ENCODE measurements at places on chromosomes 12 and 14.

DNA sequence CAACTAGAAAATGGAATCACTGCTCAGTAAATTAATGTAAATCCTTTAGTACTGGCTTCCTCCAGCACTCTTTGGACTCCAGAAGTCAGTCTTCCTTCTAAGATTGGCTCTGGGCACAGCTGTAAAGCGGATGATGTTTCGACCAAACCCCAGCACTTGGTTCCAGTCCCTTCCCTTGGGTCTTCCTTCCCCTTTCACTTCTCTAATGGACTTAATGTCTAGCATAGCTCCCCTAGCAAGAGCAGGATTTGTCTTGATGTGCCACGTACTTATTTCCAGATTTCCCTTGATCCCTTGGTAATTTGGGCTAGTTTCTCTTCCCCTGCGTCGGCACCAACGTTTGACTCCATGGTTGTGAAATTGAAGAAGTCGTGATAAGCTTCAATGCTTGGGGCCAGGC is 28.3 kb downstream of the C12orf75 start:
- no peak for DNase-seq

GRCh38 chr12:2138871-2139308 is 86.1 kb downstream of the CACNA1C start:
- DNase-seq: no peak

GRCh38 chr12:122927756-122928403 is 32.0 kb upstream of the VPS37B start:
- DNase-seq: no peak

GRCh38 chr12:25352083-25352918 is 101.6 kb upstream of the KRAS start:
- DNase-seq: no peak

- DNase-seq: no peak
Measured at GRCh38 chr14:58299401-58300330, 1.3 kb downstream of the ARID4A start.

GRCh38 chr14:21987937-21988336 is 314.3 kb upstream of the OR4E1 start:
- no peak for DNase-seq

- no peak for DNase-seq
Measured at GRCh38 chr12:103455020-103455763, 40.6 kb downstream of the C12orf42 start.

- no peak for DNase-seq
Measured at GRCh38 chr12:2152134-2152533, 99.3 kb downstream of the CACNA1C start.

DNA sequence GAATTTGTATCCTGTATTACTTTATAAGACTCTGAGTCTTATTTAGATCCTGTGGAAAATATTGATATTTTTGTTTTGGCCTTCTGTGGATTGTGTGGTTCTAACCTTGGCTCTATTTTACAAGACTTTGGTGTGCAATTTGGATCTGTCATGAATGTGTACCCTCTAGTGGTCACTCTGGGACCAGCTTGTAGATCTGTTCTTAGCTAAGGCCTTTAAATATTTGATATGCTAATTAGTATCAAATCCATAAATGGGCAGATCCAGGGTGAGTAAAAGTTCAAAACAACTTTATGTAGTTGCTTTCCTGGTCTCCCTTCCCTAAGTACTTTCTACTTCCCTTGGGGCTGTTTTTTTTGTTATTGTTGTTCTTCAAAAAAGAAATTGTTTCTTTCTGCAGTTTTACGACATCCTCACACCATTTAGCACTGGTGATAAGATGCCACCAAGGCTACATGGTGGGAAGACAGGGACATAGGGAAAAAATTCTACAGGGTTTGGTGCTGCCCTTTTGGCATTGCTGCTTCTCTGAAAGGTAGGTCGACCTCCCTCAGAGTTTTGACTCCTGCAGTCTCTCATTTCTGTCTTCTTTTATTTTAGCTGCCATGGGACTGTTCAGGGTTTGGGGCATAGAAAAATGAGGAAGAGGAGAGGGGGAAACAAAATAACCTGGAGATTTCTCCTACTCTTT is 238.5 kb downstream of the GPHN start:
- DNase-seq: no peak

- no peak for DNase-seq
Measured at GRCh38 chr14:79412822-79413221, 798.5 kb downstream of the DIO2 start.

GRCh38 chr14:69705706-69706105 is 61.2 kb upstream of the SRSF5 start:
- no peak for DNase-seq

DNA sequence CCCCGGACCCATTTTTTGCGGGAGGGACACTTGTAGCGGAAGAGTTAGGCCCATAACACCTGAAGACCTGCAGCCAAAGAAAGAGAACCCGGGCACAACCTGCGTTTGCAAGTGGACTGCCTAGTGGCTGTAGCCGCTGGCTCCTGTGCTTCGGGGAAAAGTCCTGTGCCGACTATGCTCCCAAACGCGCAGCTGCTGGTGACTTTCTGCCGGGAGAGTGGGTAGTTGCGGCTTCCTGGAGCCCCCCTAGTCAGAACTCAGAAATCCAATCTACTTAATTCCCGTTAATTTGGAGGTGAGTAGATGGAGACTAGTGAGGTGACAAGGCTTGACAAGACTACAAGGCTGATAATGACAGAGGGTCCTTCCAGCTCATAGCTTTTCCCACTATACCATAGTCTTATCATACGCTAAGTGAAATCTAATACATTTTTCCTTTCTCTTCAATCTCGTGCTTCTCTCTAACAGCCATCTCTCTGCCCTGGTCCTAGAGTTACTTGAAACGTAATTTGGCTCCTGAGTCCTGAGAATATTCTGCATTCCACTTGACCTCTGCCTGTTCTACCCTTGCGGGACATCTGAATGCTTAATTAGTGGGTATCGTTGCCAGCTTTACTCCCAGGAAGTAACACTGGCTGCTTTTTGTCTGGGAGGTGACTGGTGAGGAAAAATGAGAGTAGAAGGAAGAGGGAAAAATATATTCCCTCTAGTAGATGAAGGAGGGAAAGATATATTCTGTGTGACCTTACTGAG is 556 bp downstream of the MTHFD1 start:
- DNase-seq: no peak

GRCh38 chr14:68630081-68630571 is 162.7 kb downstream of the ZFP36L1 start:
- DNase-seq: no peak

DNA sequence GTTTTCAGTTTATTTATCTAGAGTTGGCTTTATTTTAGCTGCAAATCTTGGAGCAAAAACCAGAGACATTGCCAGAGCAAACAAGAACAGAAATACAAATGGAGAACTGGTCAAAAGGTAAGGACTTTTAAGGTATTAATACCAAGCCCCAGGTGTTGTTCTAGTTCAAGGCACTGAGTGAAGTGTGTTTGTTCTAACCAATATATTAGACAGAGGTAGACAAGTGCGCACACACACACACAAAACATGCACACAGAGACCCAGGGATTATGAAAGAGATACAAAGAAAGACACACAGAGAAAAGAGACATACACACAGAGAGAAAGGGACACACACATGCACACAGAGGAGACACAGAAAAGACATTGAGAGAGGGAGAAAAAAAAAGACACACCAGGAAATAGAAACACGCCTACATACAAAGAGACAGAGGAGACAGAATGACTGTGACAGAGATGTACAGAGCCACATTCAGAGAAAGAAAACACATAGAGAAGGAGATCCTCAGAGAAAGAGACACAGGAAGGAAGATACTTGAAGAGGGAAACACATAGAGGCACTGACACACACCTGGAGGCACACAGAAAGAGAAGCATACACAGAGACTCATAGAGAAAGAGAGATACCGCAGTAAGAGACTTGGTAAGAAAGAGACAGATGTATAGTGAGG is 50.2 kb downstream of the MIPOL1 start:
- no peak for DNase-seq

- no peak for DNase-seq
Measured at GRCh38 chr12:96988919-96989318, 81.9 kb downstream of the NEDD1 start.

- no peak for DNase-seq
Measured at GRCh38 chr14:24059841-24060388, 8.1 kb downstream of the CARMIL3 start.

- DNase-seq: no peak
Measured at GRCh38 chr12:105384916-105385535, 54.5 kb downstream of the C12orf75 start.

GRCh38 chr12:69610729-69611128 is at the start of gene LRRC10:
TSS of gene LRRC10 (minus strand) at chr12:69610907. CDS start at chr12:69610838, 69 bp downstream.
- DNase-seq: no peak

DNA sequence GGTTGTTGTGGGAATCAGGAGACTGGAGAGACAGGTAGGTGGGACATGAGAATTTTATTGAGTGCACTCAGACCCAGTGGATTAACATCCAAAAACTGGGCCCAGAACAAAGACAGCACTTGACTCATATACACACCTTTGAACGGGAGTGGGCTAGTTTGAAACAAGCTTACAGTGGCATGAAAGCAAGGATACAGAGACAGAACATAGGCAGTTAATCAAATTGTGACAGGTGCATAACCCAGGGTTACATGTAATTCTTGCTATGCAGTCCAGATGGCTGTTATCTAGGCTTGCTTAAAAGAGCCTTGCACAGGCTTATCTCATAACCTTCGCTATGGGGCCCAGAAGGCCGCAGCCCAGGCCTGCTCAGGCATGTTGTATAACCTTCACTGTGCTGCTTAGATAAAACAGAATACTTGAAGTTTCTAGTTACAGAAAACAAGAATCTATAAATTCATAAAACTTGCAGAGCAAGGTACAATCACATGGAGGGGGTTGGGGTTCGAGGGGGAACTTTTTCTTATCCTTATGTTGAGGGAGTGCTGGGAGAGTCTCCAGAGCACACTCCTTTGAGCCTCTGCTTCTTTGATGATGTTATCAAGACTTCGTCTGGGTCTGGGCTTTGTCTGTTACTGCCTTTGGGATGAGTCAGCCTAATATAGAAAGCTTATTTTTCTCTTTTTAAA is 81.7 kb downstream of the TNFAIP2 start:
- no peak for DNase-seq

DNA sequence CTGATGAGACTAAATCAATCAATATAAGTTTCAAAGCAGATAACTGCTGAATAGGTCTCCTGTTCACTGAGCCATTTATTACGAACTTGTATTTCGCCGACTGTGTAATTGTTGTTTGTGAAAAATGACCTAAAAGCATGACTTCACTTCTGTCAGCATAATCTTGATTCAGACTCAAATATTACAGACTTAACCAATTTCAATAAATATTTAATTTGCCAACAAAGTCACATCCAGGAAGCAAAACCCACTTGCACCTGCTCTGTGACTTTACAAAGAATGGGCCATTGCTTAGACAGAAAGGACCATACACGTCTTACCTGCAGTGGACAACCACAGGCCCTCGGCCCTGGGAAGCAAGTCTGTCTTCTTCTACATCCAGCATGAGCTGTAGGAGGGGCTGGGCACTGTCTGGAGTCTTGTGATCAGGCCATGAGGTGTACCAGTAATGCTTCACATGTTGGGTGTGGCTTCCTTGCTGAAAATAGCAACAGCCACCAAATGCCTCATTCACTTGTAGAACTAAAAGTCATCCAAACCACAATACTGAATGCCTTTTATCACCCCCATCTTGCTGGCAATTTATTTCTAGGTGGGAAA is 23.5 kb upstream of the PTPRB start:
- no peak for DNase-seq

DNA sequence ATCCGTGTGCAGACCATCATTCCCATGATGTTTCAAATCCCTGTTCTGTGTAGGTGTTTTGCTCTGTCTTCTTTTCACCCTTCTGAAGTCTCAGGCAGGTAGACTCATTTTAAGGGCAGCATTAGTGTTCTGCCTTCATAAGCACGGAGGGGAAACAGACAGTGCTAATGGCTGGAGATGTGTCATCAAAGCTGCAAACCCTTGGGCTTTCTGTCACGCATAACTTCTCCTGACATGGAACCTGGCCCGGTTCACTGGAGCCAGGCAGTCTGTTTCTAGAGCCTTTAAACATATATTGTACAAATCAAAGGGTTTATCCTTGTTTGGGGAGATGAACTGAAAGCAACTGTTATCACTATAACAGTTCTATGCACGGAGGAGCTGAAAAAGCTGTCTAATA is 141.4 kb downstream of the TMEM132D start:
- no peak for DNase-seq

DNA sequence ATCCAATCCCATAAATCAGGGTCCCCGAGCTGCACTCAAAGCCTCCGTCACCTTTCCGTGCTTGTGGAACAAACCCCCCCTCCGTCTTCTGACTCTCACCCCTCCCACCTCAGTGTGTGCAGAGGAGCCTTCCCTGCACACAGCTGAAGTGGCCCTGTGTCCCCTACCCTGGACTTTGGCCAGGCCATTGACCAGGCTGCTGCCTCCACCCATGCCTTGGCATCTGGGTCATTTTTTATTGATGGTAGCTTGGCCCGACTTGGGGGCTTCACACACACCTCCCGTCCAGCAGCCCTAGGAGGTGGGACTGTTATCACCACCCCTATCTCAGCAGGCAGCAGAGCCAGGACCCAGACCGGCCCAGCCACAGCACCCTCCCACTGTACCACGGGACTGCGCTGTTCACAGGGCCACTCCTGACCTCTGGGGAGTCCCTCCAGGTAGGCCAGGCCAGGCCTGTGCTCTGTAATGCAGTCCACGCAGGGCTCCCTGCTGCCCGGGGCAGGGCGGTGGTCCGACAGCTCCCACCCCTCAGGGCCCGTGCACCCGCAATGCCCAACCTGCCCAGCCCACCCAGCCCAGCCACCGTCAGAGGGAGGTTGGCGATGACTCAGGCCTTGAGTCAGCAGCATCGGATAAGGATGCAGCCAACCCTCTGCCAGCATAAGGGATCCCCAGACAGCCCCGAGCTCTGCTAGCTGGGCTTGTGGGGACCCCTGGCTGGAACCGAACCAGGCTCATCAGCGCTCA is 9.2 kb upstream of the INF2 start:
- DNase-seq: no peak

DNA sequence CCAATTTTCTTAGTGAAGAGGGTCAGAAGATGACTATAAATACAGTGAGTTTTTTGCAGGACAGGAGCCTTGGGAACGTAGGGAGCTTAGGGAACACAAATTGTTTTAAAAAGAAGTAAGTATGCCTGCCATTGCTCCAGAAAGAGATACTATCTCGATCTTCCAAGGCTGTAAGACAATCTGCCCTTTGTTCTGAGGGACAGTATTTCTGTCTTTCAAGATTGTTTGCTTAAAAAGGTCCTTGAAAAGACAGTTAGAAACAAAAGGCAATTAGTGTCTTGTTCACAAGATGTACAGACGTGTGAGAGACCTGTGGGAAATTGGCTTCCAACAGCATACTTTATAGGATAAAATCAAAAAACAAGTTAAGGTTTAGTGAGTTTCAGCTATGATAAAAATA is 321.2 kb upstream of the FAR2 start:
- DNase-seq: no peak

DNA sequence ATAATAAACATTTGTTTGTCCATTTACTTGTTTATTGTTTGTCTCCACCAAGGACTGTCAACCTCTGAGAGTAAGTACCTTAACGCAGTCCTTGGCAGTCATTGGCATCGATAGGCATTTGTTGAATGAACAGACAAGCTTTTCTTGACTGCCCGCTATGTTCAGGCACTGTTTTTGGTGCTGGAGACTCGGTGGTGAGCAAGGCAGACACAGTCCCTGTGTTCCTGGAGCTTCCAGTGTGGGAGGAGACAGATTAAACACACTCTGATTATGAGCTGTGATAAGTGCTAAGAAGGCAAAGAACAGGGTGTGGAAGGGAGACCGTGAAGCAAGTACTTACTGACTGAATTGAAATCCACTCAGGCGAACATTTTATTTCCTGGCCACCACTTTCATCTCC is 1.2 kb downstream of the ATP6V0A2 start:
- no peak for DNase-seq
